ENCODE measurements at places on chromosomes 11 and 22.
A peak's percentile ranks its signal among the peaks of the same experiment; 100 is the strongest.

- DNase-seq, result peak; percentile 17
Measured at GRCh38 chr11:73729594-73730206, 31.2 kb downstream of the RAB6A start.

- no peak for DNase-seq
Measured at GRCh38 chr11:59756558-59756840, 1.3 kb downstream of the STX3 start.

DNA sequence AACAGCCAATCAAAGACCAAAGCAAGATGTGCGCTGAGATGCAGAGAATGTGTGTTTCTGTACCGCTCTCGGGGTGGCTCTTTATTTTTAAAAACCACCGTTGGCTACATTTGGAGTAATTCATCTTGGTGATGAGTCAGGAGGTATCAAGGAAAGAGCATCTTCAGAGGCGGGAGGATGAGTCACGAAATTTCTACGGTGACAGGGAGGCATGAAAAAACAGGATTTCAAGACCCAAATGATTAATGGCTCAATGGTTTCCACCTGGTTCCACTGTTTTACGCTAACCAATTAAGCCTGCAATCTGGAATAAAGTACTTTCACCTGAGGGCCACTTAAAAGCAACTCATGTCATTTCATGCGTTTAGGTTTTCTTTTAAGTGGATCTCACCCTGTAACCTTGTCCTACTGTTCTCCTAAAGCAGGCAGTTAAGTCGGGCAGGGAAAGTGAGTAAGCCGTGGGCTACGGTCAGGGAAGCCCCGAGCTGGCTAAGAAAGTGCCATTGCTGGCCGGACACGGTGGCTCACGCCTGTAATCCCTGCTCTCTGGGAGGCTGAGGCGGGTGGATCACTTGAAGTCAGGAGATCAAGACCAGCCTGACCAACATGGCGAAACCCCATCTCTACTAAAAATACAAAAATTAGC, 74.6 kb downstream of the CELSR1 start:
- peak; percentile 56 for DNase-seq

- no peak for DNase-seq
Measured at GRCh38 chr11:12434325-12434654, 56.9 kb downstream of the PARVA start.

GRCh38 chr11:67320011-67320410, 16.7 kb downstream of the SSH3 start:
- DNase-seq, result no peak

GRCh38 chr11:128240546-128240945, 346.8 kb downstream of the ETS1 start:
- no peak for DNase-seq

GRCh38 chr11:134355656-134356055, 23.9 kb downstream of the GLB1L2 start:
- no peak for DNase-seq

GRCh38 chr11:15764326-15764725, 592.0 kb downstream of the SOX6 start:
- no peak for DNase-seq

GRCh38 chr22:44153710-44154109, 27.0 kb upstream of the PARVG start:
- DNase-seq, result no peak

DNA sequence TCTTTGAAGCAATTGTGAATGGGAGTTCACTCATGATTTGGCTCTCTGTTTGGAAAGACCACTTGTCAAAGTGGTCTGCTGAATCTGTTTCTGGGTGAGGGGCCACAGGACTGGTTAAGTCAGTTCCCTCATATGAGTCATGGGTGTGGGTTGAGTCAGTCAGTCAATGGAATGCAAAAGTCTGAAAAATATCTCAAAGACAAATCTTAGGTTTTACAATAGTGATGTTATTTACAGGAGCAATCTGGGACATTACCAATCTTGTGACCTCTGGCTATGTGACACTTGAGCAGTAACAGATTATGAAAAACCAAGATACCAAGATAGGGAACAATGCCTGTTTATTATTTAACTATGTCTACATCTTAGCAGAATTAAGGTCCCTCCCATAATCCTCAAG, 311.6 kb downstream of the AASDHPPT start:
- DNase-seq, result peak; percentile 7

DNA sequence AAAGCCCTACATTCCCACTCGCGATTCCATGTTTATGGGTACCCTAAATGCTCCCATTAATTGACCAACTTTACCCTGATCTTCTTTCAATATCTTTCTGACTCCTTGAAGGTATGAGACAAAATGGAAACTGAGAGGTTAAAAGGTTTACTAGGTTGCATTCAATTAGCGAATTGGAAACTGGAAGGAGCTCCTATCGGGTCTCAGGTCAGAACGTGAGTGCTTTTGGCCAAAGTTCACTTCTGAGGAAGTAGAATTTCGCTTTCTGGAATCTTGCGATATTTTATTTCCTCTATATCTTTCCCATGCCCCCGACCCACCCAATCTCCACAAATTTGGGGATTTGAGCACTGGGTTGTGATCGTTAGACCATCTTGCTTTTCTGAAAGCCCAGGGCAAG, 2.6 kb downstream of the EHF start:
- no peak for DNase-seq

- no peak for DNase-seq
Measured at GRCh38 chr11:127193950-127194349, 193.4 kb upstream of the KIRREL3 start.

DNA sequence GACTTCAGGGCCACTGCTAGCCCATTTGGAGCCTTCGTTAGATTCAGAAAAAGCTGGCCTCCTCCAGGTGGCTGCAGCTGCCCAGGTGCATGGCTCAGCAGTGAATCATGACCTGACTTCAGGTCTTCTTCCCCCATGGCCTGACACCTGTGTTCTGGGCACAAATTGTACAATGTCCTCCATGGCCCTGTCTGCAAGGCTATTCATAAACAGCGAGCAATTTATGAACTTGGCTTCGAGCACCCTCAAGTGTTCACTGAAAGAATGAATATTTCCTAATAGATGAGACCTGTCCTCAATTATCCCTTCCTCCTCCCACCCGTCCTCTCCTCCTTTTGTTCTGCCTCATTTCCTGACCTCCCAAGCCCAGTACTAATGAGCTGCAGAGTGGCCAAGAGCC, 12.2 kb upstream of the VPS37C start:
- no peak for DNase-seq

GRCh38 chr11:78706551-78706950, 131.9 kb upstream of the NARS2 start:
- no peak for DNase-seq

- DNase-seq, result no peak
Measured at GRCh38 chr11:98566978-98567377, 453.8 kb upstream of the CNTN5 start.

DNA sequence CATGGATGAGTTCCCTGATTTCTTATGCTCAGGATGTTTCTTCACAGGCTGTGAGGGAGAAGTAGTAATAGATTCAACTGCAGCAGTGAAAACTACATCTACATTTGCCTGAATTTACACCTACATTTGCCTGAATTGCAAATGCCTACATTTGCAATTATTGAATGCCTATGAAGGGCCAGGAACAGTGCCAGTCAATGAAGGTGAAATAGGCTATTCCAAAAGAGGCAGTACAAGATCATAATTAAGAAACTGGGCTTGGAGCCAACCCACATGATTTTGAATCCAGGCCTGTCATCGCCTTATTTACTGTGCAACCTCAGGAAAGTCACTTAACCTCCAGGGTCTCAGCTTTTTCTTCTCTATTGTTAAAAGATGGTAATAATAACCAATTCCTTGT, 1353.3 kb downstream of the FAM181B start:
- no peak for DNase-seq

- DNase-seq, result no peak
Measured at GRCh38 chr11:196786-197731, 4.2 kb downstream of the SCGB1C1 start.

DNA sequence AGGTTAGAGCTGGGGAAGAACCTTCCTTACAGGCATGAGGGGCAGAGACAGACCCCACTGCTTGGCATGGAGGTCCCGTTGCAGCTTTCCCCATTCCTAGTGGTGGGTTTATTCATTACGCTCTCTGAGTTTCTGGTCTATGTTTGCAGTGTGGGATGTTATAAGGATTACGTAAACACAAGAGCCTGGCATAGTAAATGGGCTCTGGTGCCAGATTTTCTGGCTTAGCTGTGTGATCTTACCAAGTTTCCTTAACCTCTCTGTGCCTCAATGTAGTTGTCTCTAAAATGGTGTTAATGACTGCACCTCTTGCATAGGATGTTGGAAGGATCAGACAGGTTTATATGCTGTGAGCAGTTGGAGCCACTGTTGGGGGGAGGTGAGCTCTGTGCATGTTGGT, 15.1 kb downstream of the DTX4 start:
- no peak for DNase-seq

DNA sequence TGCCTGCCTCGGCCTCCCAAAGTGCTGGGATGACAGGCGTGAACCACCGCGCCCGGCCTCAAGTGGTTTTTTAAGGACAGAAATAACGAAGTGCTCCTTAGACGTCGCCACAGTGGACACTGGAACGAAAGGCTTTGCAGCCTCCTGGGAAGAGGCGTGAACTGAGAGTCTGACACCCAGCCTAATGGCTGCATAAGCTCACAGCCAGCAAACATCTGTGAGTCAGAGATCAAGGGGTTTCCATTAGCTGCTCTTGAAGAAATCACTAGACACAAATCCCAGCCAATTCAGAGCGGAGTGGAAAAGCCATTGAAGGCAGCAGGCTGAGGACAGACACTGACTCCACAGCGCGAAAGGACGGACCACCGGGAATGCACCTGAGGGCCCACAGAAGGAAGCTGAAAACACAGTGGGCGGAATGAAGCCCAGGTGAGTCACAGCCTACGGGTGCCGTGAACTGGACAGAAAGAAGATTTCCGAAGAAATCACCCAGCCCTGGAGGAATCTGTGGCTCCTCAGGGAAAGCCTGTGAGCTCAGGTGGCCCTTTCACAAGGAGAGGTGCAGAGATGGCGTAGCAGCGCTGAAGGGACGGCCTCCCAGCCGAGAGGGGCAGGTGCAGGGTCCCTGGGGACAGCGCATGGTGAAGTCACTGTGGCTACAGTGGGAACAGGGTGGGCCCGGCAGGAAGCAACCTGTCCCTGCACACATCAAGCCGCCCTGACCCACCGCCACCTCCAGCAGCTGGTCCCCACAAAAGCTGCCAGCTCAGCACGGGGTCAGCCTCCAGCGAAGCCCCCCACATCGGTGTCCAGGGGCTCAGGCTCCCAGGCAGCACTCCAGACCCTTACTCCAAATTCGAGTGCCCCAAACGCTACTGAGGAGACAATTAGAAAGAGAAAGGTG, 11.6 kb downstream of the LMNTD2 start:
- no peak for DNase-seq

GRCh38 chr11:112206071-112206470, 20.2 kb upstream of the PTS start:
- no peak for DNase-seq

DNA sequence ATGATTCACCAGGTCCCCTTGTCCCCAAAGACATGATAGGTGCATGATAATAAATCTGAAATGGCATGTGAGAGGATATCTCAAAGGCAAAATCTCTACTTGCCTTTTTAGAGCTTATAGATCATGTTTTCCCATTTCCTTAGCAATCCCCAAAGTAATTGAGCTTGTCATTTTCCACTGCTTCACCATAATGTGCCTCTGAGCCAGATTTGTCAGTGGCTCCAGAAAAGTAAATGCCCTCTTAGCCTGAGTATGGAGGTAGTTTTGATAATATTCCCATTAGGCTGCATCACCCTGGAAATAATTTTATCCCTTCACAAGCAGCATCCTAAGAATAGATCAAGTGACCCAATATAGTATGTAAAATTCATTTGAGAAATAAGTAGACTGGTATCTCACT, 36.7 kb upstream of the ADSL start:
- DNase-seq, result no peak

DNA sequence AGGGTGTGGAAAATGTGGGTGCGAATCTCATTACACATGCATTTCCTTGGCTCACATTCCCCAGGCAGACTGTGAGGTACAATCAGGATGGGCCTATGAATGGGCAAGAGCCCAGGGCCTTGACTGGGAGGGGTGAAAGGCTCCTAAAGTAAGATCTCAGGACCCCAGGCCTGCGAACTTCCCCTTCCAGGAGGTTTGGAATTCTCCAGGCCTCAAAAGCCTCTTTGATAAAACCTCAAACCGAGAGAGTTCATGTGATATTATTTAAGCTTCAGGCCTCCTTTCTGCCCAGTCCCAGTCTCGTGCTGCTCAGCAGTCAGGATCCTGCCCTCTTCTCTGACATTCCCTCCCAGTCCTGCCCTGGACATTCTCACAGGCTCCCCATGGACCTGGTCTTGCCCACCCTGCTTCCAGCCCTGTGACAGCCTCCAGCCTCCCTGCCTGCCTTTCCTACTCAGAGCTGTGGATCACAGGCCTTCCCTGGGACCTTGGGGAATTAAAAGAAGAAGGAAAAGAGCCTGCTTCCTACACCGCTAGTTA, 37.3 kb upstream of the TEAD1 start:
- DNase-seq, result peak; percentile 71

GRCh38 chr11:26193694-26194365, 138.1 kb upstream of the ANO3 start:
- no peak for DNase-seq

- DNase-seq, result no peak
Measured at GRCh38 chr11:120141768-120142423, 4.0 kb upstream of the TRIM29 start.

DNA sequence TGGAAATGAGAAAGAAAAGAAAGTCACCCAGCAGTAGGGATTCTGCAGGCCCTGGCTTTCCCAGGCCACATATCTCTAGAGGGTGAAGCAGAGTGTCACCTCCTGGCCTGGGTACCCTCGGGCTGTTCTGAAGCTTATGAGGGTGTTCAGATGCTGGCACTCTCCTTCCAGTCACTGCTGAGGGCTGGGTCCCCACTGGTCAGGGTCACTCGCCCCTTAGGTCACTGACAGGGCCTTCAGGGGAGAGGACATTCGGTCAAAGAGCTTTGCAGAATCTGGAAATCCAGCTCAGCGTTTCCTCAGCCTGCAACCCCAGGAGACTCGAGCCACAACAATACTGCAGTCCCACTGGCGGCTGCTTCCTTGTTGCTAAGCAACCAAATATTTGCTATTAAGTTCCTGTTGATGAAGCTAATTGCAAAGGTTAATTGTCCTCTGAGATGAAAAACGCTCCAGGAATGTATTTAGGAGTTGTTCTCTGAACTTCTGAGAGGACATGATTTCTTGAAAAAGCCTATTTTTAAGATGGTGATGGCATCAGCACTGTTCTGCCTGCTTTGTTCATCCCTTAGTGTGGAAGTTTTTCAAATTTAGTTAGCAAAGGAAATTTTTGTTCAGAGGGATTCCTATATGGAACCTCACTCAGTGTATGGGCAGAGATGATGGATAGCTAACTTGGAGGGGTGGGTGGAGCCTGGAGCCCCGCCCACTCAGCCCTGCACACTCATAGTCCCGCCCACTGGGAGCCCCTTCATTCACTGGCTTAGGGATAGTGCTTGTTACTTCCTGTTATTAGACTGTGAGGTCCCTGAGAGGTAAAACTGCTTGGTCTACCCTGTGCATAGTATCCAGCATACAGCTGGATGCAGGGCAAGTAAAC, 109.2 kb downstream of the CSNK2A3 start:
- peak; percentile 58 for DNase-seq

GRCh38 chr11:33912405-33913361, 20.8 kb upstream of the LMO2 start:
- peak; percentile 48 for DNase-seq

GRCh38 chr22:43537019-43537585, 125.3 kb downstream of the MPPED1 start:
- no peak for DNase-seq

Measured in COLO829 (cell line).